AG04450 (cell line): ENCODE measurements at places on chromosomes 1 and 21.

DNA sequence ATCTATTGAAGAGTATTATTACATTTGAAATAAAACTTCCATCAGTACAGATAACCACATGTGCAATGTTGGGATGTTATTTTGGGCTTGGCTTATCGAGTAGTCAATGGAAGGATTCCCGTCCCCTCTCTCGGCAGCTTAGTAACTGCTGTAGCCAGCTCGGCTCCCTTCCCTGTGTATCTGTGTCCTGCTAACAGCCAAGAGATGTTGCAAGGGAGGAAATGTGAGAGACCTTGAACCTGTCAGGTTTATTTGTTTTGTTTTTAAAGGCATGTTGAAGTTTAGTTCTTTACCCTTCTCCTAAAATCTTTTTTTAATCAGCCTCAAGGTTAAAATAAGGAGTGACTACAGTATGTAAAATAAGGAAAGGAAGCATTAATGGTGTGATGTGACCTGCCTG, 13.6 kb upstream of the TARS2 start:
- DNase-seq, result no peak

DNA sequence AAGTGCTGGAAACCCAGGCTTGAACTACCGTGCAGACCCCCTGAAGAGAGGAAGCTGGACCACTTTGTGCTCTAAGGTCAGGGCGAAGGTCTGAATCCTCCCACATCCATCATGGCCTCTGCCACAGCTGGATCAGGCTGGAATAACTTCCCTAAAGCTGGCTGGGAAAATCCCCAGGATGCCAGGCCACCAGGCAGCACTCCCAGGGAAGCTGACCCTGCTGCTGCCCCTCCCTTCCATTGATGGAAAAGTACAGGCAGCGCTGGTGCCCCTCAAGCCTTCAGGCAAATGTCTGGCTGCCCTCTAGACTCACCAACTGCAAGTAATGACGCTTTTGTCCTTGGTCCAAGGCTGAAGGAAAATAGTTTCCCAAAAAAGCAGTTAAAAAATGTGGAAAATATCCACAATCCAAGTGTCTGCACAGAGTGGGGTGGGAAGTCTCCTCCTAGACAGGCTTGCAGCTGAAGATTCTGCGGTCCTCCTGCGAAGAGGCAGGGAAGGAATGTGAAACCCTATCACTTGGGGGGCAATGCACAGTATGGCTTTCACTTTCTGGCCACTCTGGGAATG, 39.9 kb upstream of the TSPAN2 start:
- DNase-seq, result no peak

- DNase-seq, result no peak
These were observed 122.6 kb upstream of the C1orf174 start for GRCh38 chr1:4022715-4023114.

- peak; percentile 4 for DNase-seq
These were observed 56.1 kb downstream of the MIER1 start for GRCh38 chr1:66980745-66981367.

DNA sequence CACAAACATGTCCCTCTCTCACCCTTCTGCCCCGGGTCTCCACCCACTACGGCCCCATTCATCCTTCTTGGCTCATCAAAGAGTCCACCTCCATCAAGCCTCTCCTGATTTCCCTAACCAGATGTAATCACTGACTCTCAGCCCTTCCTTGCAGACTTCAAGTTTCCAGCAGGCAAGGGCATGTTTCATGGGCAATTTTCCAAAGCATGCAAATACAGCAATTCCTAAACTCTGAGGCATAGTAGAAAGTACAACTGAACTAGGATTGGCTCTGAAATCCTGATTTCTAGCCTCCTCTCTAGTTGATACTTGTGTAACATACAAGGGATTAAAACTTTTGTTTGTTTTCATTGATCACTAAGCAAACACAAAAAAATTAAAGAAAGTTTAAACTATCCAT, 109.1 kb upstream of the GADD45A start:
- peak; percentile 75 for DNase-seq

GRCh38 chr1:224044420-224044819, 69.5 kb upstream of the FBXO28 start:
- no peak for DNase-seq

DNA sequence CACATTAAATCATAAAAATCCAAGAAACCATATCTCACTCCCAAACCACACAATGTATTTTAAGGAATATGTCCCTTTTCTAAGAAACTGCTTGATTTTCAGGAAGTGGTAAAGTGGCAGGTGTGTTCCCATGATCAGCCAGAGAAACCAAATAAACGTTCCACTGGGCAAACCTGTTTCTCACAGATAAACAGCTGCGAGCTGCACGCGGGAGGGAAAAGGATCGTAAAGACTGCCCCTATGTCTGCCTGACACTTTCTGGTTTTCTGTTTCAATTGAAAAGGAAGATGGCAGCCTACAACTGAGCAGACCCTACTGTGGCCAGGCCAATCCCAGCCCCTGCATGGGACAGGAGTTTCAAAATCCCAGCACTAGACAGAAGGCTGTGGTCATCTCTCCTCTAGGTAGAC, 36.6 kb downstream of the HIVEP3 start:
- DNase-seq, result no peak

DNA sequence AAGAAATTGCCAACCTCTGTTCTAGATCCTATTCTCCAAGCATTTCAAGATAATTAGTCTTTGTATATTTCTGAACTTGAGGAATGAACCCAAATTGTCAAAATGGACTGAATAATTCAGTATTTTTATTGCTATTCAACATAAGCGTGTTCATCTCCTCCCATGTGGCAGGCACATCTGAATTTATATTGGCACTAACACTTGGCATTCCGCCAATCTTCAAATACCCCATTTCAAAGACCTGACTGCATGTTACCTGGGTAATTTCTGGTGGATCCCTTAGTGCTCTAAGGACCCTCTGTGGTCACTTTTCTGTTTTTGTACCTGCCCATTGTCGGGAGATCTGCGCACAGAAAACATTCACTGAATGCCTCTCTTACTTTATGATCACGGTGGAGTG, 66.6 kb downstream of the BACE2 start:
- no peak for DNase-seq

DNA sequence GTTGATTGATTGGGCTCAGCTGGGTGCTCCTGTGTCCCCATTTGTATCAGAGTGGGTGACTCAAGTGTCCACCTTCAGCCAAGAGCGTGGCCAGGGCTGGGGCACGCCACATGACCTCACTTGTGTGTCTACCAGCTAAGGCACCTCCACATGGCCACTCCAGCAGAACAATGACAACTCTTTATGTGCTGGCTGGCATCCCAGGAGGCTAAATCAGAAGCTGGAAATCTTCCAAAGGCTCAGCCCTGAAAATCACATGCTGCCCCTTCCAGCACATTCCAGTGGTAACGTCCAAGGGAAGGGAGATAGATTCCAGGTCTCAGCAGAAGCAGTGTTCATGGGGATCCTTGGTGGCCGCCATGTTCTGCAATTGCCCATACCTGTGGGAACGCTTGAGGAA, 585.5 kb downstream of the AJAP1 start:
- DNase-seq, result no peak

DNA sequence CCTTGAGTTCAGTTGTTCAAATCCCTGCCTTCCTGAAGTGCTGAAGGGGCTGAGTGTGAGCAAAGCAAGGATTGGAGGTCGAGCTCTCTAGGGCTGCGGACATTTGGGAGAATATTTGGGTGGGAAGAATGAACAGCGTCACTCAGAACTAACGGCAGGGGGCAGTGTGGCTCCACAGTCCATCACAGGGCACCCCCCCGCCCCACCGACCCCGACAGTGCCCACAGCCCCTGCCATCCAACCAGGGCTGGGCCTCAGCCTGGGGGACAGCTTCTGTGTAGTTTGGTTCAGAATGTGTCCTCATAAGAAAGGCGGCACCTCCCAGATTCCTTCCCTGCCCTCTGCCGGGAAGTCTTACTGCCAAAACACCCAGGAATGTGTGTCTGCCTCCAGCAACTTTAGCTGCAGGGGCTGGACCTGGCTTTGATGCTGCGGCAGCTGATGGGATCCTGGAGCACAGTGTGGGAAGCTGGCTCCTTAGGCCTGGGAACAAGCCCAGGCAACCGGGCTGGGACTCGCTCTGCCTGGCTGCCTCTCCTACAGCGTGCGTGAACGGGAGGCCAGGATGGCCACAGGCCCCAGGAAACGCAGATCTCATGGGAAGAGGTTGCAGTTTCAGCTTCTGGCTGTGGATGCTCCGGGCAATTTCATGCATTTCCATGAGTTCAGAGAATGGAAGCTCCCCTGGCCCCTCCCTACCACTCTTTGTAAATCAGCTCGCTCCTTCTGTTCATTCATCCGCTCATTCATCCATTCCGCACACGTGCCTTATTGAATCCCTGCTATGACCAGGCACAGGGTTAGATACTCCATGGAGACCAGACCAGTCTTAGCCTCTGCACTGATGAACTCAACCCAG, 104.9 kb upstream of the TMPRSS2 start:
- DNase-seq, result peak; percentile 74

GRCh38 chr1:170668209-170669106, 4.5 kb downstream of the PRRX1 start:
- DNase-seq, result no peak

GRCh38 chr1:210292231-210292871, 36.4 kb upstream of the HHAT start:
- DNase-seq, result no peak

DNA sequence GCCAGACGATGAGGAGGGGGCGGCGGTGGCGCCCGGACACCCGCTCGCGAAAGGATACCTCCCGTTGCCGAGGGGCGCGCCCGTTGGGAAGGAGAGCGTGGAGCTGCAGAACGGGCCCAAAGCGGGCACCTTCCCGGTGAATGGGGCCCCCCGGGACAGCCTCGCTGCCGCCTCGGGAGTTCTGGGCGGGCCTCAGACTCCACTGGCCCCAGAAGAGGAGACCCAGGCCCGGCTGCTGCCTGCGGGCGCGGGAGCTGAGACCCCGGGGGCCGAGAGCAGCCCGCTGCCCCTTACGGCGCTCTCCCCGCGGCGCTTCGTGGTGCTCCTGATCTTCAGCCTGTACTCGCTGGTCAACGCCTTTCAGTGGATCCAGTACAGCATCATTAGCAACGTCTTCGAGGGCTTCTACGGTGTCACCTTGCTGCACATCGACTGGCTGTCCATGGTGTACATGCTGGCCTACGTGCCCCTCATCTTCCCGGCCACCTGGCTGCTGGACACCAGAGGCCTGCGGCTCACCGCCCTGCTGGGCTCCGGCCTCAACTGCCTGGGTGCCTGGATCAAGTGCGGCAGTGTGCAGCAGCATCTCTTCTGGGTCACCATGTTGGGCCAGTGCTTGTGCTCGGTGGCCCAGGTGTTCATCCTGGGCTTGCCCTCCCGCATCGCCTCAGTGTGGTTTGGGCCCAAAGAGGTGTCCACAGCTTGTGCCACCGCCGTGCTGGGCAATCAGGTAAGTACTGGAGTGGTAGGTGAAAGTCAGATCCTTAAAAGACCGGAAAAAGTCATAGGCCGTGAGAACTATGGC, 588 bp downstream of the FLVCR1 start:
- DNase-seq, result no peak

DNA sequence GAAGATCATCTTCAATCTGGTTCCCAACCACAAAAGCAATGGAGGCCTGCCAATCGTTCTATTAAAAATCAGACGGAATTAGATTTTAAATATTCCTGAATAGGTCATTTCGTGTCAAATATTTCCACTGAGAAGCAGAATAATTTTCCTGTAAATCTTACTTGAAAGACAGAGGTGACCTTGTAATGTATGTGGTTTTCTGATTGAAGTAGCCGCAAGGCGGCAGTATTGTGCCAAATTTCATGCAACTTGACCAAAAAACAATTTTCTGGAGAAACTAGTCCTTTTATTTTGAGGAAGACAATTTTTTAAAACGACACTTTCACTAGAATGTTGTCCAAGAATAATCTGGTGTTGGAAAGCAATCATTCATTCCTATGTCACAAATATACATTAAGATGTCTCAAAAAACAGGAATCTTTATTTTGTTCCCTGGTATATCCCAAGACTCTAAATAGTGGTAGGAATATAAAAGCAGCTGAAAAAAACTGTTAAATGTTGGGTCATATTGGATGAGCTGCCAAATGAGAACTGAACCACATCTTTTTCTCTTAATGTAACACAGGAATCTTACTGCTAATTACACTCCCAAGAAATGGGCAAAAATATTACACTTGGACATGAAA, 33.6 kb downstream of the SPAG17 start:
- DNase-seq, result peak; percentile 38

- DNase-seq, result no peak
These were observed 12.9 kb downstream of the CAMK2N1 start for GRCh38 chr1:20472860-20473711.

DNA sequence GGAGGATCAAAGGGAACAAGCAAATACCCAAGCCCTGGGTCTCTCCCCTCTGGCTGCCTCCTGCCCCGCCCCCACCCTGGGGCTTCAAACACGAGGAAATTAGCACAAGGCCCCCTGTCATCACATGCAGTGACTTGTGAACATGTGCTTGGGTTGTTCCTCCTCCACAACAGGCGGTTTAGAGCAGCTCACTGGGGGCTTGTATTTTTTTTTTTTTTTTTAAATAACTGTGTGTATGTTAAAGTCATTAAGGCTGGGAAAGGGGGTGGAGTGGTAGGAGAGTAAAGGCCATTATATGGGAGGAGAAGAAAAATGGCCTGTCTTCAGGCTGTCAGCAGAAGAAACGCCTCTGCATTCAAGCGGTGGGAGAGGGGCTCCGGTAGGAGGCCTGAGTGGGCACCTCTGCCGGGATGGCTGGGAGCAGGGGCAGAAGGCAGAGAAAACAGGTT, 64.2 kb downstream of the PLXNA2 start:
- no peak for DNase-seq

DNA sequence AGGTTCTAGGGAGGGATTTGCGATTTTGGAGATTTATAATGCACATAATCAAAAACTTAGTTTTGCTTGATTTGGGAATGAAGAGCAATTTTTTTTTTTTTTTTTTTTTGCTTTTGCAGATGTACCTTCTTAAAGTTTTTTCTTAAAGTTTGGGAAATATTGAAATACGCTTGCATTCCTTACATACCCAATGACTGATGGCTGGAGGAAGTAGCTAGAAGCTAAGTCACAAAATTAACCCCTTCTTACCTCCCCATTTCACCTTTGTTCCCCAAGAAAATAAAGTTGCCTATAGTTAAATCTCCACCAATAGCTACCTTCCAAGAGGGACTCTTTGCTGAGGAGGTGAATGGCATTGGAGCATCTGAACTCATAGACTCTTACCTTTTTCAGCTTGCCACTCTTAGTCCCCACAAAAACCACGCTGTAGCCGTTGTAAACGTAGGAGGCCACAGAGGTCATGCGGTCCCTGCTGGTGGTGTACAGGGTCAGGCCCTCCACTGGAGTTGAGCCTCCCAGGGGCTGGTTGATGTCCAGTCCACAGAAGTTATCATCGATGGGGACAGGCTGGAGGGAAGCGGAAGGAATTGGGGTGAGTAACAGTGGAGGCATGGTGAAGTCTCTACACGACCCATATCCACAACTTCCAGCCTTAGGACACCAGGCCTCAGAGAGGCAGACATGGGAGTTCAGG, 34.1 kb downstream of the PLXNA2 start:
- no peak for DNase-seq

- no peak for DNase-seq
These were observed 49.9 kb upstream of the EDN2 start for GRCh38 chr1:41534181-41535076.
